ENCODE measurements at places on chromosomes 5 and 9. TPM values are rescaled to one million over a fixed set of nuclear protein-coding genes. Genes with fewer than 3 reads are reported as not detected.

Gene DIRAS2
- total RNA-seq: 0.93 TPM

Gene MZB1
- total RNA-seq: 0.62 TPM

Gene SLCO4C1
- total RNA-seq: 0.98 TPM

Gene NME5
- total RNA-seq: 0.44 TPM

Gene RNF208
- total RNA-seq: 0.18 TPM

Gene CER1
- total RNA-seq: 0.22 TPM

Gene SPOCK1
- total RNA-seq: 2.4 TPM

Gene GM2A
- 22.2 TPM for total RNA-seq

Gene OLFM1
- 3.2 TPM for total RNA-seq

Gene LYRM7
- total RNA-seq: 10.3 TPM
